ENCODE measurements at places on chromosomes 1 and 21. TPM values are rescaled to one million over a fixed set of nuclear protein-coding genes. Genes with fewer than 3 reads are reported as not detected.

The SPRR2B gene
- total RNA-seq: not detected

The GBP3 gene
- total RNA-seq: 45.8 TPM

The CATSPERE gene
- total RNA-seq: 4.7 TPM

The DTL gene
- total RNA-seq: 32.4 TPM

The FMO2 gene
- under 0.01 TPM for total RNA-seq

The NKAIN1 gene
- total RNA-seq: 0.77 TPM

The MX2 gene
- total RNA-seq: 206 TPM

The OR6N1 gene
- total RNA-seq: not detected

The GRIK3 gene
- not detected for total RNA-seq

The CD247 gene
- 0.34 TPM for total RNA-seq

The DCST2 gene
- total RNA-seq: not detected

The POTED gene
- total RNA-seq: not detected

The DNAJC6 gene
- 8.2 TPM for total RNA-seq

The CFAP74 gene
- not detected for total RNA-seq

The ADCY10 gene
- total RNA-seq: under 0.01 TPM

The TCEA3 gene
- total RNA-seq: 1.5 TPM

The GLIS1 gene
- under 0.01 TPM for total RNA-seq

The TFF2 gene
- total RNA-seq: not detected

The SPATA46 gene
- total RNA-seq: not detected

The MARCKSL1 gene
- 173 TPM for total RNA-seq

The IFI44L gene
- 174 TPM for total RNA-seq

The KCNE2 gene
- total RNA-seq: not detected

The CASQ2 gene
- total RNA-seq: 2.3 TPM
